SK-N-MC (cell line): ENCODE measurements at places on chromosomes 7 and 10.

GRCh38 chr7:11570205-11570604 lies 261.8 kb downstream of the THSD7A start:
- no peak for DNase-seq

- no peak for DNase-seq
Observed at GRCh38 chr10:22317076-22317370, 835 bp downstream of the COMMD3 start.

DNA sequence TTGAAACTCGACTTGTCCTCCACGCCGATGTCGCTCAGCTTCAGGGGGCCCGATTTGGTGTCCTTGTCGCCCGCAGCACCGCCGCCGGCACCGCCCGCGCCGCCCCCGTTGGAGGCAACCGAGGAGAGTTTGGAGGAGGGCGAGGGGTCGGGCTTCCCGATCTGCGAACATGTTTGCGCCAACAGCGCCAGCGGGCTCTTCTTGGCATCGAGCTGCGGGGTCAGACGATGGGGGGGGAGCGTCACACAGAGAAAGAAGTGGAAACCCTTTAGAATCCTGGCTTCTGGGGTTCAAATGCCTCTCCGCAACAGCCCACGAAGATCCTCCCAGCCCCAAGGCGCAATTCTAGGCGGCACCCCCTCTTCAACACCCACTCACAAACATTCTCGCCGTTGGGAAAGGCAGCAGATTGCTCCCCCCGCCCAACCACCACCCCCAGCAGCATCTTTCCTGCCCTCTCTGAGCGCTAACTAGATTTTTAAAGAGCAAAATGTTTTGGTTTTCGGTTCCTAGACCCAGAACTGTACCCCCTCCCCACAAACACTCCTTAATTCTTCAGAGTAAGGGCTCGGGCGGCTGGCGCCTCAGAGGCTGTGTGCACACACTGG lies 1.3 kb downstream of the ZNF503 start:
- no peak for DNase-seq

GRCh38 chr10:78963074-78964034 lies 105.4 kb upstream of the ZMIZ1 start:
- no peak for DNase-seq

GRCh38 chr10:48805848-48806247 lies 121.2 kb downstream of the WDFY4 start:
- DNase-seq, result no peak

DNA sequence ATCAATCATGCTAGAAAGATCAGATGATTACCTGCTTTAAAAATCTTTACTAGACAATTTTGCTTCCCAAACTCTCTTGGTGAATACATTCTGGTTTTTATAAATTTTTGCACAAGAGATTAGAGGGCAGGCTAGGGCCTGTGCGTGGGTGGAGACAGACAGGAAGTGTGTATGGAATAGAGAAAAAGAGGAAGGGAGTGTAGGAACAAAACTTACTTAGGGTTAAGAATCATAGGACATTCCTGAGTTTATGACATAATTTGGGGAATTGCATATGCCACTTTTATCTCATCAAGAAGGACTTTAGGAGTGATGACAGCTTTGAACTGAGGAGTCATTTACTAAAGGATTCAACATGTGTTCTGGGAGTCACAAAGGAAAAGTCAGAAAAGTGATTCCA lies 31.3 kb downstream of the LAMB1 start:
- DNase-seq, result no peak

GRCh38 chr7:3927446-3928110 lies 626.5 kb downstream of the SDK1 start:
- DNase-seq, result no peak

- DNase-seq, result no peak
Observed at GRCh38 chr7:112206991-112207592, 597 bp downstream of the ZNF277 start.

GRCh38 chr7:33809228-33809627 lies 96.1 kb upstream of the BMPER start:
- DNase-seq, result no peak

DNA sequence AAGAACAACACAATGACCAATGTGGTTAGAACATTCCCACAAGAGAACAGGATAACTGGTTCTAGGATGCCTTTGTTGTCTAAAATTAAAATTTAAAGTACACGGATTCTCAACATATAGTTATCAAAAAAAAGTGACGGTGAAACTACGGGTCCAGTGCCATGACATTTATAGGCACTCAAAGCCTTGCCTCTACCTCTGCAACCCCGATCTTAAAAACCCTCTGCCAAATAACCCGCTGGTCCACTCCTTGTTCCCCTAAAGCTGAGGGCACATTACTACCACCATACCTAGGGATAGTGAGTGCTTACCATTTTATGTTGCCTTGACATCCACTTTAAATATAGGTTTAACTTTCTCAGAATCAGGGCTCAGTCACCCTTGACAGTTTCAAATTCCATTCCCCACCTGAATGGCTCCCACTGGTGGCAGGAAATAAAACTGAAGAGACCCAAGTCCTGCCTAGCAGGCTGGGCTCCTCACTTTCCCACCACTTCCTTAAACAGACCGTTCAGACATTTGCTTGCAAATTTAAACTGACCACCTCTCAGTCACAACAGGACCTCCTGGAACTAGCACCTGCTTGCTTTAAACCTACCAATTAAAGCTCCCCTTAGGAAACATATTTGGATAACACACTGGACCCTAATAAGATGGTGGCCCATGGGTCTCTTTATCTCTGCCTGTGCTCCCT lies 169.9 kb upstream of the ASAH2 start:
- DNase-seq, result no peak

- DNase-seq, result no peak
Observed at GRCh38 chr7:137329411-137329810, 14.1 kb downstream of the PTN start.

DNA sequence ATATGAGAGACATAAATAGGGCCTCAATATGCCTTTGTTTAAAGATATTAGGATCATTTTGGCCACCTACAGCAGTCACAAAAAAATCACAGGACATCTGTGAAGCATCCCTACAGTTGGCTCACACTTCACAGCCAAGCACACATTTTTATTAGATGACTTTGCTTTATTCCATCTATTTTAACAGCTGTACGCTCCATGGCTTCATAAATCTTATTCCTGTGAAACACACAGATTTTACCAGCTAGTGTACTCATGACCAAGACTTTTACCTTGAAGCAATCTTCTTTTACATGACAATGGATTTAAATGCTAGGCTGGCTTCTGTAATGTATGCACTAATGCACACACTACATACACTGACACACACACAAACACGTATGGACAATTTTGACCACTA lies 254.8 kb upstream of the PITRM1 start:
- DNase-seq, result no peak

DNA sequence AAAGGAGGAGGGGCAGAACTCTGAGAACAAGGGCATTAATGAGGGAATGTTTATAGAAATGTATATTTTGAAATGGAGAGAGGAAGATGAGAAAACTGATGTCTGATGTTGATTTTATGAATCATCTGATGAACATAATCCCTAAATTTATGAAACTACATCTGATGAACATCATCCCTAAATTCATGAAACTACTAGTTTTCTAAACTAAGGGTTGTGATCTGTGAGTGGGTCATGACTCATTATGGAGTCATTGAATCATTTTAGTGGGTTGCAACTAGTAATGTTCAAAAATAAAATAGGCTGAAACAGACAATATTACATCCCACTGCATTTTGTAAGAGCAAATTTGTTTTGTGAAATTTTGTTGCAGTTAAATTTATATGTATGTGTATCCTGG lies 442.6 kb upstream of the TEX47 start:
- no peak for DNase-seq

GRCh38 chr7:44265728-44266127 lies 59.7 kb downstream of the CAMK2B start:
- no peak for DNase-seq

DNA sequence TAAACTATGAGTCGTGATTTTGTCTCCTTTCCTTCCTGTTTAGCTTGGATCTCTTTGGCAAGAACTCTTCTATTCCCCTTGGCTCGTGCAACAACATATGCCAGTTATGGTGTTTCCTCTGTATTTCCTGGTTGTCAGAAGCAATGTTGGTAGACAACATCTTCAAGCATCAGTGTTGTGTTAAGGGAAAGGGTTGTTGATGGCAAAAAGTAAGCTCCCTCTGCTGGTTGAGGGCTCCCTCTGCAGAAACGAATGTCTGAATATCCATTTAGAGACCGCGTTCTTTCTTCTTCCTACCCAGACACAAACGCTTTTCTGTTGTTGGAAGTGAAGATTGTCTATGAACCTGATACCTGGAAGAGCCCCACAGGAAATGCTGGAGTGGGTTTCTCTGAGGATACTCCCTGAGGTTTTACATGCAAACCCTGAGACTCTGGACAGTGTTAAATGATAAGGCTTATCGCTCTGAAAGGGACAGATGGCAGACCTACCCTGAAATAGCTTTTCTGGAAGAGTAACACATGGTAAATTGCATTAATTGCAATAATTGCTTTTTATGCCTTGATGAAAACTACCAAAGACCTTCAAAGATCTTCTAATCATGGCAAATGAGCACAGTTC lies 23.5 kb upstream of the C1QL3 start:
- DNase-seq, result peak; percentile 2
